T-helper 2 cell (primary cell): ENCODE measurements at places on chromosomes 5 and 9.

DNA sequence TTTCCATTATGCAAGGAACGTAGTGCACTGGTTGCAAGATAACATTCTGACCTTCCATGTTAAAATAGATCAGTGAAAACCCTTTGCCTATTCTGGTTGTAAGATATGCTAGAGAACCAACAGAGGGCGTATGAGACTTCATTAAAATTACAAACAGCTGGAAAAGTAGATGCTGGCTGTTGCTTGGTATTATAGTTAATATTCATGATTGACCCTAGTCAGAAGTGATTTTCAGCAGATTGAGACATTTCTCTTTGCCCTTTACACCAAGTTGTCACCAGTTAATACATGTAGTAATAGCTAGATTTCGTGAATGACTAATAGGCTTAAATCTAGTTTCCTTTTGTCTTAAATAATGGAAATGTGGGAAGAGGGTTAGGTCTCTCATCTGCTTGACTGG, 13.8 kb upstream of the FGF18 start:
- no peak for DNase-seq

DNA sequence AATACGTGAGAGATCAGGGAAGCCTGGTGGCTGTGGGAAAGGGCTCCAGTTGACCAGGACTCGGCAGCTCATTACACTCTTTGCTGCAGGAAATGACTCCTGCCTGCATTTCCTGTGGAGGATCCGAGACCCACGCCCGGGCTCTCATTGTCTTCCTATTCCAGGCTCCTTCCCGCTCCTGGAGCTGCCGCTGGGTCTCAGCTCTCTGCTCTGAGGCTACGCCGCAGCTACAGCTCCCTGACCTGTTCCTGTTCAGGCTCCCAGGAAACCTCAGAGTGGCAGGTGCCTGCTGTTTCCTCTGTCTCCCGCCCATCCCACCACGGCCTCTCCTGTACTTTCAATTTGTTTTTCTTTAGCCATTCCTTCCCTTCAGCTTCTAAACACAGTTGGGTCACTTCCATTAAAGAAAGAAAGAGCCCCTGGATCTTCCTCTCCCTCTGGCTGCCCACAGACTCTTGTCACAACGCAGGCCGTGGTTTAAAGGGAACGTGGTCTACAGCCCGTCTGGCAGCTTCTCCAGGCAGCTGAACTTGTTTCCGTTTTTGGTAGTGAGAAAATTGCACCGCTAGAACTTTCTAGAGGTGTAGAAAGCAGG, 71.5 kb downstream of the IL6ST start:
- DNase-seq, result peak; percentile 25

DNA sequence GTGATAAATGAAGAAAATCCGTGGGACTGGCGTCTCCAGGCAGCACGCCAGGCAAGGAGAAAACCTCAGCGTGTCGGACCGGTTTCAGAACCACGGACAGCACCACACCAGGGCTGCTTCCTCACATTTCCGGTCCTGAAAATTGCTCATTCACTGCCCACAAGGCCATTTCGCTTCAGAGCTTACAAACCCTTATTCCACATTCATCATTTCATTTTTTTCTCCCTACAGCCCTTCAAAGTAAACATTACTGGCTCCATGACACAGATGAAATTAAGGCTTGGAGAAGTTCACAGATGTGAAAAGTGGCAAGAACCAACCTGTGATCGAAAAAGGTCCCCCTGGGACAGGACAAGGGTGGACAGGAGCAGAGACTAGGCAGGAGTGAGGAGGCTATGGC, 1.5 kb upstream of the GPRIN1 start:
- peak; percentile 24 for DNase-seq

DNA sequence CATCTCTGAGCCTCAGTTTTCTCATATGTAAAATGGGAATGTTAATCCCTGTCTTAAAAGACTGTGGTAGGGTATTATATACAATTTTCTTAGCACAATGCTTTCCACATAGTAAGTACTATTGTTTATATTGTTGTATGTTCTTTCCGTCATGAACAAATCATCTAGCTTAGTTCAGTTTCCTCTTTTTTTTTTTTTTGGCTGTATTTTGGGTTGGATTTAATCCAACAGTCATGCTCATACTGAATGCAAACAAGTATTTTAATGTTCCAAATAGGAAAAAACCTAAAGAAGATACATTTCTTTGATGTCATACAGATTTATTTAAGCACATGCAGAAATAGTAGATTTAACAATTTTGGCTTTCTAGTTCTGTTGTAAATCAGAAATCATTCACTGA, 95.1 kb downstream of the RNF180 start:
- DNase-seq, result no peak

DNA sequence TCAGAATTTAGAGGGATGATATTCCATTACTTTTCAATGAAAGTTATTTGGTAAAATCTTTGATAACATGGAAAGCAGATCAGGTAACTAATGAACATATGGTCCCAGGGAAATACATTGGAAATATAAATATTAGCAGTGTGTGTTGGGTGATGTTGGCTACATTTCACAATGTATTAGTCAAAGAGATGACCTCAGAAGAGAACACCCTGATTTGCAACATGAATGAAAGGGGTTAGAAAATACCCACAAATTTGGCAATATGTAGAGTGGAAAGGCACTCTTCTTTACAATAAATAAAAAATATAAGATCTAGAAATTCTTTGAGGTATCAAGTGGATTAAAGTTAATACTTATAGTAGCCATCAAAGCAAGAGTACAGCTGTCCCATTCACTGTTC, 606.7 kb downstream of the PSAT1 start:
- DNase-seq, result no peak

- no peak for DNase-seq
Observed at GRCh38 chr5:38018016-38018415, 178.2 kb upstream of the GDNF start.

- DNase-seq, result peak; percentile 54
Observed at GRCh38 chr5:132420706-132421272, 51.3 kb downstream of the SLC22A5 start.

DNA sequence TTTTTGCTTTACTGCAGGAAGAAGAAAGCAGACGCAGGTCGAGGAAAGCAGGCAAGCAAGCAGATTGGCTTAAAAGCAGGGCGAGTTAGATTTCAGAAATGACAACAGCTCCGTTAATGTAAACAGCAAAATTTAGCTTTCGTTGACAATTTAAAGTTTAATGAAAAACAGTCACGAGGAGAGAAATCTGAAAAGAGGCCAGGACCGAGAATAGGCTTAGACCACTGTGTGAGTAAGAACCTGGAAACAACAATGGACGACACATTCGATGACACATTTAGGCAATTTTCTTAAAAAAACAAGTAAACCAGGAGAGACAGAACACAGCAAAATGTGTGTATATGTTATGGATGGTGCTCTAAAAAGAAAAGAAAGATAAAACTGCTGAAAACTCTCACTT, 155.3 kb downstream of the ISOC1 start:
- no peak for DNase-seq

DNA sequence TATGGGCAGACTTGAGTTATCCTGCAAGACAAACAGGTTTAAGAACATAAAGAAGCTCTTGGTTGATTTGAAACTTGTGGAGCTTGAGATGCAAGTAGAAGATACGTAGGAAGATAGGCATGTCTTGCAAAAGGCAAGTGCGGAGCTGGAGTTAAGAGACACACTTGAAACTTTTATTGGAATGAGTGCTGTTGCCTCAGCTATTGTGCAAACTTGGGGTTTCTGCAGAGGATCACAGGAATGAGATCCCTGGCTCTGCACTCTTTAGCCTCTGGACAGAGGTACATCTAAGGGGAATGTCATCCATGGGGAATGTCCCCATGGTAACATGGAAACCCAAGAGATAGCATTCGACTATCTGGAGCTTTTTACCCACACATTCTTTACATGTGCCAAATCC, 121.1 kb downstream of the ADCY2 start:
- no peak for DNase-seq

GRCh38 chr5:40754381-40755092, 1.2 kb downstream of the TTC33 start:
- peak; percentile 90 for DNase-seq

GRCh38 chr9:14213504-14213903, 100.4 kb downstream of the NFIB start:
- DNase-seq, result no peak

- no peak for DNase-seq
Observed at GRCh38 chr9:129434187-129434586, 186.7 kb downstream of the C9orf50 start.
